ENCODE measurements at places on chromosomes 5 and 9.

- DNase-seq, result no peak
These were observed 73.1 kb downstream of the FEM1C start for GRCh38 chr5:115471345-115472063.

DNA sequence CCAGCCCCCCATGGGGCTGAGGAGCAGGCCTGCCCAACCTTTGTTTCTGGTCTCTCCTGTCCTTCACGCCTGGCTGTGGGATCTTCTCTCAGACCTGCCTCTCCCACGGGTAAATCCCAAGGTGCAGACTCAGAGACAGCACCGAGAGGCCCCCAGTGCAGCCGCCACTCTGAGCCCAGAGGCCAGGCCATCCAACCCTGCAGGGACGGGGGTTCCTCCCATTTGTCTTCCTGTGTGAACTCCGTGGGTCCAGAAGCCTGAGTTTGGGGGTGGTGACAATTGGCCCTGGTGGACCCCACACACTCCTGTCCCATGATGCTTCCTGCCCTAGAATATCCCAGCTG lies 123.4 kb downstream of the ADAMTS2 start:
- DNase-seq, result no peak

DNA sequence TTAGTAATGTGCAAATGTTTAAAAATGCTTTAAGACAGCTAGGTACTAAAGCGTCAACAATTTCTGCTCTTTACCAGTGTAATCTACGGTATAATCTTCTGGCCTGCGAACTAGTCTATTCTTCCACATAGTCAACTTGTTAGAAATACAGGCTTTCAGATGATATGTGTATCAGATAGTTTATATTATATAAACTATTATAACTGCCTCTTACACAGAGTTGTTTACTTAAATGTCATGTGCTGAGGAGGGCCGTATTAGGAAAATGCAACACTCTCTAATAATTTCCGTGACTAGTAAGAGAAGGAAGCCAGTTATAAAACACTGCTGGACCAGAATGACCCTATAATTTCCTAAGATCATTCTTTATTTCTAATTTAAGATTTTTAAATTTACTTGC lies 63.6 kb downstream of the WDR41 start:
- DNase-seq, result no peak

DNA sequence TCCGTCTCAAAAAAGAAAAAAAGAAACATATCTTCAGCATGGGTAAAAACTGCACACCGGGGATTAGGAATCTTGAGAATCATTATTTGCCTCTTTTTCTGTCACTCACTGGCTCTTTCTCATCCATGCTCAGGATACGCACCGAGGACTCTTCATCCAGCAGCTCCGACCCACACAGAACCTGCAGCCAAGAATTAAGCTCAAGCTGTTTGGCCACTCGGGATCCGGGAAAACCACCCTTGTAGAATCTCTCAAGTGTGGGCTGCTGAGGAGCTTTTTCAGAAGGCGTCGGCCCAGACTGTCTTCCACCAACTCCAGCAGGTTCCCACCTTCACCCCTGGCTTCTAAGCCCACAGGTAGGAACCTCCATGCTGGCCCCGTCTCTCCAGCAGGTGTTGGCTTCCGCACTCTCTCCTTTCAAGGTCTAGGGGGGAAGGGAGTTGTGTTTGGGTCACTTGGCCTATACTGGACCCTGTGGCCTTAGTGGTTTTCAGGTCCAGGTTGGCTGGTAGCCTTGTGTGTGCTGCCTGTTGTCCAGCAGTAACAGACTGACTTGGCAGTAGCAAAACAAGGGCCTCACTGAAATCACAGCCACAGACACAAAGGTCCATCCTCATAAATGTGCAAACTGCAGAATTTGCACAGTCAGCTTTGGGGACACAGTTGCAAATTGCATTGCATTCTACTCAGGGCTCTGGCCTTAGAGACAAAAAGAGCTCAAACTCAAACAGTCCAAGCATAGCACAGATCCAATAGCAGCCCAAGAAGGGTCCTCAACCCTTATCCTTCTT lies 44.5 kb upstream of the CTSL start:
- DNase-seq, result no peak

- no peak for DNase-seq
These were observed 281.9 kb downstream of the DNAH5 start for GRCh38 chr5:13662626-13663025.

- no peak for DNase-seq
These were observed 37.4 kb downstream of the CTSL start for GRCh38 chr9:87763286-87763685.

- no peak for DNase-seq
These were observed 464.5 kb downstream of the RASEF start for GRCh38 chr9:82598241-82599039.

GRCh38 chr5:169036079-169036805 lies 264.7 kb downstream of the SLIT3 start:
- DNase-seq, result no peak

DNA sequence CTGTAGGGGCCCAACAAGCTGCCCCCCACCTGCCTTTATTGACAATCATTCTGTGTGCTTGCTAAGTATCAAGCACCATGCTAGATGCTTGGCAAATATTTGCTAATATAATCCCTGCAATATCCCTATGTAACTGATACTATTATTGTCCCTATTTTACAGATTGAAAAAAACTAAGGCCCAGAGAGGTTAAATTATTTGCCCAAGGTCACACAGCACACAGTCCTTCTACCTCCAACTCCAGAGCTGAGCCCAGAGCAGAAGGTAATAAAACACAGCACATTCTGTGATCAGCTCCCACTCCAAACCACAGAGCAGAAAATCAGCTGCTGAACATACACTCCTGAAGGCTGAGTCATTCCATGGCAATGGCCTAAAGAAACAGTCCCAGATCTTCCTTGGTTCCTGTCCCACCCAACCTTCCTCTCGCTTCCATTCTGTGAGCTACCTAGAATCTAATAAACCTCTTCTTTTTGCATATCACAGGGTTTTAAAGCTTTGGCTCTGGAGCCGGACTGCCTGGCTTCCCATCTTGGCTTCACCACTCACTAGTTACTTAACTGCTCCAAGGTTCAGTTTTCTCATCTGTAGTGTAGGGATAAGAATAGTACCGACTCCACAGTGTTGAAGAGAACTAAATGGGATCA lies 66.7 kb upstream of the ADRA1B start:
- DNase-seq, result no peak

DNA sequence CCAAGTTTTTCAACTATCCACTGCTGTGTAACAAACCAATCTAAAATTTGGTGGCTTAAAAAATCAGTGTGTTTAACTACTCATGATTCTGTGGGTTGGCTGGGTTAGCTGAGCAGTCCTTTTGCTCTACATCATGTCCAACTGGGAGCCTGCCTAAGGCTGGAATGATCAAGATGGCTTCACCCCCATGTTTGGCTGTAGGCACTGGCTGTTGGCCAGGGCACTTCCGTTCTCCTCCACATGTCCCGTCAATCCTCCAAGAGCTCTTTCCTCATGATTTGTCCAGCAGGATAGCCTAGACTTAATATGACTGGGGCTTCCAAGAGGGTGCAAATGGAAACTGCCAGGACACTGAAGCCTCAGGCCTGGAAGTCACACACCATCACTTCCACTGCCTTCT lies 17.0 kb upstream of the TSSK1B start:
- no peak for DNase-seq

DNA sequence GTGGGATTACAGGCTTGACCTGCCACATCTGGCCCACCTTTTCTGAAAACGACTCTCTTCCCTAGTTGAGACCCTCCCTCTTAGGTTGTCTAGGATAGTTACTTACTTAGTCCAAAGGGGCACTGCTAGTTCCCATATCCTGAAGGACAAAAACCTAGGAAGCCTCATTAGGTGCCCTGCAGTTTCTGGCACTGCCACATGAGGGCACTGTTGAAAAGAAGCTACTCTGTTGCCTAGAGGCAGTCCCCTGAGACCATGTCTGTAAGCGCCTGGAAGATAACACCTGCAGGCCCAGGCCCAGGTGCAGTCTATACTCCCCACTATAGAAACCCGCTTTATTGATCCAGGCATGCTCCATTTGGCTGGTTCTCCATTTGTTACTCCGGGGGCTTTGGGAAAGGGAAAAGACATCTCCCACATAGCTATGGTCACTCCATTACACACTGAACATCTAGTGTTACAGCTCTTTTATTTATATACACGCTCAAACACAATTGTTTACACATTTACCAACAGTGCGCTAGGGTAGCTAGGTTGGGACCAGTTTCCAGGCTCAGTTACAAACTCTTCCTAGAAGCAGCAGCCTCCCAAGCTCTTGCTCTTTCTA lies 73.4 kb upstream of the PPARGC1B start:
- DNase-seq, result no peak

DNA sequence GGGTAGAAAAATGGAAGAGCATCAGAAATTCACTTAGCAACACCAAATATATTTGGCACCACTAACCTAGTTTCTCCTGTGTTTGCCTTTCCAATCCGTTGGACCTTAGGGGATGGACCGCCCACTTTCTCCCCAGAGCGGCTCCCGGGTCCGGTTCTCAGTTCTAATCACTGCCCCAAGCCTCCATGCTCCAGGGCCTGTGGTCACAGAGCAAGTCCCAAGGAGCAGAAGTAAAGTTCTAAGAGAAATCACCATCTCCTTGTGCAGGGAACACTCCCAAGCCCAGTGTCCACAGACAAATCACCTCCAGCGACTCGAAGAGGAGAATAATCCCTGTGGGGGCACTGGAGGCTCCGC lies 728 bp upstream of the SLC1A1 start:
- DNase-seq, result no peak

- DNase-seq, result no peak
These were observed 2.7 kb downstream of the FYB1 start for GRCh38 chr5:39216631-39217030.

DNA sequence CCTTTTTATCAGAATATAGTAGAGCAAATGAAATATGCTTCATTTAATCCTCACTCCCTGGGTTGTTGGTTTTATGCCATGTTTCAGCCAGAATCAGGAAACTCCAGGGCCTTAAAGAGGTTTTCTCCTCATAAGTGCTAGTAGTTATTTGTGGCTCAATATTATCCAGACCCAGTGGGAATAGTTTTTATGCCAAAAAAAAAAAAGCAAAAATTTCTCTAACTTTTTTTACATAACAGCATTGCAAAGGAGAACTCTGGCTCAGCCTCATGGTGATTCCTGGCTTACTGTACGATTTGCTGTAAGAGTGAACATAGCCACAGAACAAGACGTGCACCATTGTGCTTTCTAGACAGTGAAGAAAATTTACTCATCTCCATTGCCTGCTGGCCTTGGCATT lies 232.5 kb downstream of the PJA2 start:
- no peak for DNase-seq

DNA sequence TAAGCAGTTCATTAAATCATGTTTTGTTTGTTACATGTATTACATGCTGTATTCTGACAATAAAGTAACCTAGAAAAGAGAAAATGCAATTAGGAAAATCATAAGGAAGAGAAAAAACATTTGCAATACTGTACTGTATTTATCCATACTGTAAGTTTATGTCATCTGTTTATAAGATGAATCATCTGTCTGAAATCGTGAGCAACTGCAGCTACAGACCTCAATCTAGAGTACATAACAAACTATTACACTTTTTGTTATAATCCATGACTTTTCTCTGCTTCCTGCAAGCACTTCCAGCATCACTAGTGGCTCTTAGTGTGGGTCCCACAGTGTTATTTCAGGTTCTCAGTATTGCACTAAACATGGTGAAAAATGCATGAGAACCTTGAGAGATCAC lies 144.4 kb upstream of the NR4A3 start:
- no peak for DNase-seq

DNA sequence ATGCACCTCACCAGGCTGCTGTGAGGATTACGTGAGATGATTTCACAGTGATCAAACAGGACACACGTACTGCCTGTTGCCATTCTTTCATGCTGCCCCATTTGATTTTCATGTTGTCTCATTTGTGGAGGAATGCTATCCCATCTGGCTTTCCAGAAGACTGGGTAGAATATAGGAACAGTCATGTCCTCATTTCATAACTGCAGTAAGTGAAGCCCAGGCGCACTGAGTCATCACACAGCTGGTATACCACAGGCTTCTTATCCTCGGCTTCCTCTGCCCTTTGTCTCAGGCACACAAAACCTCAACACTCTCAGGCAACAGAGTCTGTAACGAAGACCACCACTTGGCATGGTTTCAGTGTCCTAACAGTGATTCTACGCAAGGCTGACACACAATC lies 62.3 kb downstream of the LHFPL2 start:
- DNase-seq, result no peak

- no peak for DNase-seq
These were observed 196.5 kb upstream of the NREP start for GRCh38 chr5:111953351-111954127.

DNA sequence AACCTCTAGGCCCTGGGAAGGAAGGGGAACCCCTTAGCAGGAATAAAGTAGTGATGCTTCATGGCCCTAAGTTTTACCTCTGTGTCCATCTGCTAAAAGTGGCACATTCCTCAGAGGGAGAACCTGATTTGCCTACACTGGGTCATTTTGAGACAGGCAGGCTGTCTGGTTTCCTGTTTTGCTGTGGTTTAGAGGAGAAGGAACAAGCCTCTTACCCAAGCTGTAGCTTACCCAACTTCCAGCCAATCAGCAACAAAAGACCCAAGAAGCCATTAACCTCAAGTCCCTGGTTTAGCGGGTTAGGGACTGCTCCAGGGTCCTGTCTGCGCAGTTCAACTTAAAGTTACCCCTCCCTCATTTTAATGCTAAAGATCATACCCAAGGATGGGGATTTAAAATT lies 411.0 kb downstream of the MAT2B start:
- no peak for DNase-seq

DNA sequence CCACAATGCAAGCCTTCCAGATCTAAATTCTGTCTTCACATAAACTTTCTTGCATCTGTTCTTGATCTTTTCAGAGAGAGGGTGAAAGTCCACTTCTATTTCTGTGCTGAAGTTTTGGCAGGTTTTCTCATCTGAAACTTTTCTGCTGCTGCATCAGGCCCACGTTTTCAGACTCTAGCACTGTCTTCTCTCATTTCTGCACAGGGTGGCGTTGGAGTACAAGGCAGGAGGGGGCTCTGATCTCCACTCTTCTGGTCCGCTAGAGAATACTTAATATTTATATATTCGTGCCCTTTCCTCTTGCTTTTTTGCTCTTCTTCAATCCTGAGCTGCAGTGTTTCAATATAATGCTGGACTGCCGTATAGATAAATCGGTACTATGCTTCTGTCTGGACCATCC lies 204.0 kb upstream of the PRDM9 start:
- no peak for DNase-seq

GRCh38 chr5:14211818-14212803 lies 69.0 kb downstream of the TRIO start:
- DNase-seq, result no peak
